ENCODE measurements at places on chromosomes 2 and 18.

DNA sequence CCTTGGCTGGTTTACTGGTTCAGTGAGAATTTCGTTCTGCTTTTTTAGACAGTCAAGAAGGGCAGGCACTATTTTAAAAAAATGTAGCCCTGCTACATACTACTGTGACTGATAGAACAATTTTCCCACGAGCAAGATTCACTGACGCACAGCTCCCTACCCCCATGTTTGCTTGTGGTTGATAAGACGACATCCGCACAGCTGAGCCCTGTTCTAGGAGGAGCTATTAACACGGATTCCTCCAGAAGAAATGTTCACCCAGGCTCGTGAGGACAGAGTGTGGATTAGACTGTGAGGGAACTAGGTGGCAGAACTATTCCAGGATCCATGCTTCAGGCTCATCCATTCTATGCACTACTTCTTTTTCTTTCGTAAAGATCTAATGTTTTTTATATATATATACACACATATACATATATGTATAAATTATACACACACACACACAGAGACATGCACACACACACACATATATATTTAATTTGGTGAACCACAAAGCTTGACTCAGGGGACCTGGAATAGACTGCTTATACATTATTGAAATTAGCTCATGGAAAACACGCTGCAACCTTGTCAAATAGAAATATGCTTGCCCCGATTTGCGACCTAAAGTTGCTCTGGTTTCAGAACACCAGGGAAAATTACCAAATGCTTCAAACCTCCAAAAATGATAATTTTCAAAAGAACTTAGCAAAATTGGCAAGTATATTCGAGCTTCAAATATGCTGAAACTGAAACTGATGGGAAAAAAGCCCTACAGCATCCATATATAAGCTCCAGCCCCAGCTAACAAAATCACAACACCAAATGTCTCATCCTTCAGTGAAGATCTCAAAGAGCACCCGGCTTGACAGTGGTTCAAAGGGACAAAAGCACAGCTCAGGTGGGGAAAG, 370.4 kb downstream of the SOCS6 start:
- DNase-seq = no peak

- DNase-seq = no peak
These were observed 49.7 kb downstream of the CDH2 start for GRCh38 chr18:28127228-28127627.

GRCh38 chr2:84652431-84652830, 136.1 kb downstream of the DNAH6 start:
- DNase-seq = no peak

GRCh38 chr18:59172664-59173249, 33.1 kb downstream of the SEC11C start:
- no peak for DNase-seq

DNA sequence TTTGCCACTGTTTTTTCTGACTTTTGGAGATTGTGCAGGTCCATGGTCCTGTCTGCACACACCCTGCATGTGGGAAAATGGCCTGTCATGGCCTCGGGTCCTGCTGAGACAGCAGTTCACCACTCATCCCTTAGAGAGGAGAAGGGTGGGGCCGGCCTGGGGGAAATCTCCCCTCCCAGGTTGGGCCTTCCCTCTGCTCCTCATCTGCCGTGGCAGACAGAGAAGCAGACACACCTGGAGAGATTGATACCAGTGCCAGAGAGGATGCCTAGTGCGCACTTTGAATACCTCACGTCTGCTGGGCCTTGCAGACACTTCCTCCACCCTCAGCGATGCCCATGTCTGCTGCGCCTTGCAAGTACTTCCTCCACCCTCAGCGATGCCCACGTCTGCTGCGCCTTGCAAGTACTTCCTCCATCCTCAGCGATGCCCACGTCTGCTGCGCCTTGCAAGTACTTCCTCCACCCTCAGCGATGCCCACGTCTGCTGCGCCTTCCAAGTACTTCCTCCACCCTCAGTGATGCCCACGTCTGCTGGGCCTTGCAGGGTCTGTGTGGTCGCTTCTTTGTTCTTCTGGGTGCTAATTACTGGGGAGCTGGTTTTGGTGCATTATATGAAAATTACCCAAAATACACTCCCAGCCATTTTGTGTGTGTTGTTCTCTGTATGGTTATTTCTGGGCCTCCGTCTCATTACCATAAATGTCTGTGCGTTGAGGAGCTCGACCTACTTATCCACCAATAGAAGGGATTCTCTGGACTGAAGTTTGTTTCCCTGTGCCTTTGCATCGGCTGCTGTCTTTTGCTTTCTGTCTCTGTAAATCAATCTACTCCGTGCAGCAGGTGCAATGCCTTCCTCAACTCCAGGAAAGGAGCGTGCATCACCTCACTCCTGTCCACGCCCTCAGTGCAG, 186.9 kb upstream of the PXDN start:
- DNase-seq = no peak

DNA sequence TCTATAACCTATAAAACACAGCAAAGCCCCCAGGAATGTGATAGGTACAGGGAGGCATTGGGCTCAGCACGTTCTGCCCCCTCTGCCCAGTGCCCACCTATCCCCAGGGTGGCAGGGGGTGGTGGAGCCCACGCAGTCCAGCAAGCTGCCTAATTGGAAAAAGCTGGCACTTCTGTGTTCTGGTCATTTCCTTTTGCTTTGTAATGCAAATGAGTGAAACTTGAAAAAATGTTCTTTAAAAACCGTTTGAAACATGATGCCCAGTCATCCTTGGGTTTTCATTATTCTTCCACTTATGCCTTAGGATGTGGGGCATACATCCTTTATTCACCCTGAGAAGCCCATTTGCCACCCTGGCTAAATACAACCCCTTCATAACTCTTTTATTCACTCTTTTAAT, 89.9 kb upstream of the LTBP1 start:
- DNase-seq = no peak

- DNase-seq = no peak
These were observed 38.6 kb upstream of the TGIF1 start for GRCh38 chr18:3411327-3411726.

DNA sequence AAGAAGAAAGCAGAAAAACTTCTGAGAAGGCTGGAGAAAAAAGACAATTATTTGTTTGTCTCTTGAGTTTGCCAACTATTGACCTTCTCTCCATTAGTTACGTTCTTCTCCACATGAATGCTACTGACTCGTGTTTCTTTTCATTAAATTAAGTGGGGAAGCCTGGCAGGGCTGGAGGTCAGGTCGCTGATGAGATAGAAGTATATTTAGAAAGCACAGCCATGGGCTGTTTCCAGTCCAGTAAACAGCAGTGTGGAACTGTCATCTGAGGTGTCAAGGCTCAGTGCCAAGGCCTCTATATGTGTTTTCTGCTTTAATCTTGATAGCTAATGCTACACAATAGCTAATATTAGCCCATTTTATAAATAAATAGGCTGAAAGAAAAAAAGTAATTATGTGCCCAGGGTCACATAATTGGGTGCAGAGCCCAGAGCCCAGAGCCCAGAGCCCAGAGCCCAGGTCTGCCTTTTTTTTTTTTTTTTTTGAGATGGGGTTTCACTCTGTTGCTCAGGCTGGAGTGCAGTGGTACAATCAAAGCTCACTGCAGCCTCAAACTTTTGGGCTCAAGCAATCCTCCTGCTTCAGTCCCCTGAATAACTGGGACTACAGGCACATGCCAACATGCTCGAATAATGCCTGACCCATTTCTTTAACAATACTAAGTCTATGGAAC, 6.3 kb downstream of the MSGN1 start:
- DNase-seq = no peak

DNA sequence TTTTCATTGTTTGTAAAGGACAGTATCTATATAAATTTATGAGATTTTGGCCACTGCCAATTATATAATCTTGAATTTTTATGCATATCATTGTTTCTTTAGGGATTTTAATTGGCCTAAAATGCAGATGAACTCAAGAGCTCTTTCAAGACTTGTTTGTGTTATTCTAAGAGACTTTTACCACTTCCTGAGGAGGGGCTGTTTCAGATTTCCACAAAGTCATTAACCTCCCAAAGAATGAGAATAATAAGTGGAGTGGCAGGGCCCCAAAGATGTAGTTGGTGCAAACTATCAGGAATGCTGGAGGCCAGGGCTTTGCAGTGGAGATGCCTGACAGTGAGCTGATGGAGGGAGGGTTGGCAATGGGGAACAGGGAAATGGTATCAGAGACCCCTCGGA, 15.5 kb upstream of the ACVR1 start:
- DNase-seq = no peak

DNA sequence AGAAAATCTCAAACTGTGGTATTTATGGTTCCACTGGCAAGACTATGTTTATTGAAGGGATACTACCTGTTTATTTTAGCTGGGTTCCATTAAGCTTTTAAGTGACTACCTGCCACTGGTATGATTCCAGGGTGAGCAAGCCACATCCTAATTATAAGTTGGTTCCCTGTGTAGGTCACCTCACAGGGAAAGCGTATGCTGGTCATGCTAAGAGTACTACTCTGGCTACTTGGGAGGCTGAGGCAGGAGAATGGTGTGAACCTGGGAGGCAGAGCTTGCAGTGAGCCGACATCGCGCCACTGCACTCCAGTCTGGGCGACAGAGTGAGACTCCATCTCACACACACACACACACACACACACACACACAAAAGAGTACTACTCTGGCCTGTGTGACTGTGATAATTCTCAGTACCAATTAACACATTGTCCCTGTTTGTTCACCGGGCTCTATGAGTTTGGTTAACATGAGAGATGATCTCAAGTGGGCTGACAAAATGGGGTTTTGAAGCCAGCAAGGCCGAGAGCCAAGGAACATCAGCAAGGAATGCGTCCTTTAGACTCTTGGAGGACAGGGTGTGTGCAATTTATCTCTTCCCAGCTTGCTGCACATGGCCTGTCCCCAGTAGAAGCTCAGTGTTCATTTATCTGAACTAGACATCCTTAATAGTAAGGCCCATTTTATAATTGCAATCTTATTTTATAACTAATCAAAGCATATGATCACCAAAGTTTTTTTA, 15.2 kb upstream of the ITSN2 start:
- no peak for DNase-seq

DNA sequence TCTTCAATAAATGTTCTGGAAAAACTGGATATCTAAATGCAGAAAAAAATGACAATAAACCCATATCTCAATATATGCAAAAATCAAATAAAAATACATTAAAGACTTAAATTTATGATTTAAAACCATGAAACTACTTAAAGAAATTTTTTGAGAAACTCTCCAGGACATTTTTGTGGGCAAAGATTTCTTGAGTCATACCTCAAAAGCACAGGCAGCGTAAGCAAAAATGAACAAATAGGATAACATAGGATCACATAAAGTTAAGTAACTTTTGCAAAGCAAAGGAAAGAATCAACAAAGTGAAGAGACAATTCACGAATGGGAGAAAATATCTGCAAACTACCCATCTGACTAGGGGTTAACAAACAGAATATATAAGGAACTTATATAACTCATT, 1545.5 kb downstream of the SUCLG1 start:
- no peak for DNase-seq

GRCh38 chr2:20693317-20693716, 26.4 kb downstream of the GDF7 start:
- DNase-seq = no peak

DNA sequence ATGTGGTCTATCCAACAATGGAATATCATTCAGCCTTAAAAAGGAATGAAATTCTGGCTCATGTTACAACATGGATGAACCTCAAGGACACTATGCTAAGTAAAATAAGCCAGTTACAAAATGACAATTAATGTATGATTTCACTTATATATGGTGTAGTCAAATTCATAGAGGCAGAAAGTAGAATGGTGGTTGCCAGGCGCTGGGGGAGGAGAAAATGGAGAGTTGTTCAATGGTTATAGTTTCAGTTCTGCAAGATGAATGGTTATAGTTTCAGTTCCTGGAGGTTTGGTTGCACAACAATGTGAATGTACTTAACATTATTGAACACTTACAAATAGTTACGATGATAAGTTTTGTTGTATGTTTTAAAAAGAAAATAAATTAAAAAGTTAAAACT, 79.2 kb upstream of the IL1R2 start:
- DNase-seq = no peak

DNA sequence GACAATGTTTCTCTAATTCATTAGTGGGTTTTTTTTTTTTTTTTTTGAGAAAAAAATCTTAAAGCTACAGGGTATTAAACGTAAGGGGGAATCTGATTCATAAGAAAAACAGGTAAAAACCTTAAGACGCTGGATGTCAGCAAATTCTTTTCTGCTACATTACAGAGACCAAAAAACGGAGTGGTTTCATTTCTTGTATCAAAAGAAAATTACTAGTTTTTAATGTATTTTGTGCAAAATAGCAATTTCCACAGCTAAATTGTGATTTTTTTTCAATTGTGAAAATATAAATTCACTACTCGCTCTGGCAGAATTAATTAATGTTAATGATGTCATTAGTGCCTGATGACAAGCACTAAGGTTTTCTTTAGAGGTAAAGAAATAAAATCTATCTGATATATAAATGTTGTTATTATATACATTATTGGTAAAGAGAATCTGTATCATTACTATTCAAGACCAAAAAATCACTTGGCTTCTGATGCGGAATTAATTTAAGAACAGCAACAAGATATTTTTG, 9.9 kb downstream of the OTX1 start:
- DNase-seq = no peak

DNA sequence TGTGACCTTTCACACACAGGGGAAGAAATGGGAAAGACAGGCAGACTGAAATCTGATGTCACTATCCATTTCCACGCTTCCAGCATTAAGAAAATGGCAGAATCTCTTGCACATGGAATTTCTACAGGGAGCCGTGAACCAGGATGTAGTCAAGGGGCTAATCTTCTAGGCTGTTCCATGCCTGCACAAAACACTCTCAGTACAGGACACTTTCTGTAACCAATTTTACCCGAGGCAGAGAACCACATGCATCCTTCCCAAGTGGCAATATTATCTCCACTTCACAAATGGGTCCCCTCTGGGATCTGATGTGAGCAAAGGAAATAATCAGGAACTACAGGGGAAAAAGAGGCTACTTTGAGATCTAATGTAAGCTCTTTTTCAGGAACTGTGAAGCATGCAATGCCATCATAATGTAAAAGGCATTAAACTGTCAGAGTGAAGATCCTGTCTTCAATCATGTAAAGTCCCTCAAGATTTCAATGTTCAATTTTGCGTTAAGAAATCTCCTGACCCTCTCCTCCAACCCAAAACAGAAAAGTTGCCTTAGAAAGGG, 236.9 kb downstream of the RBM43 start:
- DNase-seq = no peak

- DNase-seq = no peak
These were observed 37.5 kb upstream of the CYP26B1 start for GRCh38 chr2:72185206-72185605.

- DNase-seq = no peak
These were observed 5.9 kb upstream of the LGALSL start for GRCh38 chr2:64448041-64448426.
